ENCODE measurements at places on chromosomes 6 and 20.

DNA sequence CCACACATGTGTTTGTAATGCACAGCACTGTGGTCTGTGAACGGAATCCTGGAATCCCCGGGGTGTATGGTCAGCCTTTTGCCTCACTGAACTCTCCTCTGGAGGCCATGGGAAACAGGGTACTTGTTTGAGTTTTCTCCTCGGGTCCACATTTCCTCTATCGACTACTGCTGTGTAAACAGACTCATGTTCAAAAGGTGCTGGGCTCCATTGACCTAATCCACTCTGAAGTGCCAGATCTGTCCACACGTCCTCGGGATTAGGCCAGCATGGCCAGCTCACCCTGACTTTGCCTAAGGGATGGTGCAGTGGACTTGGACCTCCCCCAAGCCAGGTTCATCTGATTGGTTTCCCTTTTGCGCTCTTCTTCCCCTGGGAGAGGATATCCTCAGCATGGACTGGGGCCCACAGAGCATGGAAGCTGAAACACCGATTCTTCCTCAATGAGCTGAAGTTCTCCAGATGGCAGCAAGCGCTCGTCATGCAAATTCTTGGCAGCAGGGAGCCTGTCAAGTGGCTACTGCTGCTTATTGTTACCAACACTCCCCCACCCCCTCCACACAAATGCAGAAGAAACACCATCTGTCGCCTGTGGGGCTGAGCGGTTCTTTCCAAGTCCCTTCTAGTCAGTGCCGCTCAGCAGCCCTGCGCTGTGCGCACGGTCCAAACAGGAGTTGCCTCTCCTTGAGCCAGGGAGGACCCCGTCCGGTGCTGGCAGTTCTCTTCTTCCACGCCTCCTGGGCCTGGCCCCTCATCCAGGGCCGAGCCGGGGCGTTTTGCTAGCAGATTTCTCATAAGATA, 292.6 kb upstream of the MARCKS start:
- DNase-seq, result peak; percentile 98

GRCh38 chr6:167495506-167496401, 170.9 kb downstream of the TTLL2 start:
- DNase-seq, result no peak

GRCh38 chr20:36145877-36146707, 8.4 kb upstream of the EPB41L1 start:
- DNase-seq, result no peak

DNA sequence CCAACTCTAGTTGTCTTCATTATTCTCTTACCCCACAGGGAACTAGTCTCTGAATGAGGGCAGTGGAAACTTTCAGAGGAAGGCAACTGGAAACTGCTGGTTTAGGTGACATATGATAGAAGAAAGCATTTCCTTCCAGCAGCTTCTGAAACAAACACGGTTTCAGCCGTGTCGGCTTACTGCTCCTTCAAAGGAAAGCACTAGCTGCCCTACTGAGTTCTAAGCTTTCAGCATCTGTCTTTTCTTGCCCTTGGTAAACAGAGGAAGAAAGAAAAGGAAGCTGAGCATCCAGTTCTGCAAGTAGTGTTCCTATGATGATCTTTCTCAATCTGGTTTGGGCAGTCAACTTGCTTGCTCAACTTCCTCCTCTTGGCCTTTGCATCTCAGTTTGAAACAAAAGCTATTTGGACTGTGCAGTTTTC, 117.5 kb upstream of the CEP85L start:
- DNase-seq, result no peak

DNA sequence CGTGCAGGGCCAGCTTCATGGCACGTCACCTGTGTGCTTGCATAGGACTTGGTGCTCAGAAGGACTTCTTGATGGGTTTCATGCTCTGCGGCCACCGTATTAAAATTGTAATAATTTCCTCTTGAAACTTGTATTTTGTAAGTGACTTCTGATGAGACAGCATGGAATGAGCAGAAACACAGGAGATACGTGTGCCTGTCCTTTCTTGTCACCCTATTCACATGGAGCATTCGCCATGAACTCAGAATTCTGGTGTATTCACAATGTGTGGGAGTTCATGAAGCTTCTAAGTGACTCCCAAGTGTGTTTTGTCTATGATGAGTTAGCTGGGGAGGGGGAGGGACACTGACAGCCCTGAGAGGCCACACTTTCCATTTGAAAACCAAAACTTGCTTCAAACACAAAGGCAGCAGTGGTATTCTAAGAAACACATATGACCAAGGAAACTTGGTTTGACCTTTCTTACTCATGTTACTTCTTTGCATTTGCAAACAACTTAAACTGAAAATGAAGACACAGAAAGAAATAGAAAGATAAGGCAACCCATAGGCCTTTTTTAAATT, 92.1 kb upstream of the NEDD9 start:
- DNase-seq, result no peak
